NCI-H345 (cell line): ENCODE measurements at places on chromosomes 12 and 14.
A peak's percentile ranks its signal among the peaks of the same experiment; 100 is the strongest.

GRCh38 chr14:101732118-101732517 is 29.4 kb upstream of the PPP2R5C start:
- DNase-seq, result no peak

DNA sequence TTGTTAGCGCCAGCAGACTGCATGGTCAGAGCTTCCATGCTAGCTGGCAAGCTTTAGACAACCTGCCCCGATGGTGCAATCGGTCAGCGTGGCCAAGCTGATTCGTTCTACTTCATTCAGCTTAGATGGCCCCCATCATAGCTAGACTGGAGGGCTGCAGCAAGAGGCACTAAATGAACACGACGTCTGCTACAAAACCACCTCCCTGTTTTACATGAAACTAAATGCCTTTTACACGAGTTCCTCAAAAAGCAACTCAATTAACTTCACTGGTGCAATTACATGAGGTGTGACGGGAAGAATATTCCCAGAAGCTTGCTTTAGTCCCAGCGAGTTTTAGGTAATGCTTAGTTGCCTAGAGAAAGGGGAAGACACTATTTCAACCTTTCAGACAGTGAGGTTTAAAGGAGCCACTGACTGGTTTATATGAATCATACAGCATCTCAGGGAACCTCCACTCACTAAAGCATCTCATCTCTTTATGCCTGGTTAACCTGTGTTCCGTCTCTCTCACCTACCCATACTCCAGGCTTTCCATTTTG is 8.4 kb downstream of the NIN start:
- DNase-seq, result no peak

- no peak for DNase-seq
These were observed 179.8 kb upstream of the NRXN3 start for GRCh38 chr14:77990337-77990736.

DNA sequence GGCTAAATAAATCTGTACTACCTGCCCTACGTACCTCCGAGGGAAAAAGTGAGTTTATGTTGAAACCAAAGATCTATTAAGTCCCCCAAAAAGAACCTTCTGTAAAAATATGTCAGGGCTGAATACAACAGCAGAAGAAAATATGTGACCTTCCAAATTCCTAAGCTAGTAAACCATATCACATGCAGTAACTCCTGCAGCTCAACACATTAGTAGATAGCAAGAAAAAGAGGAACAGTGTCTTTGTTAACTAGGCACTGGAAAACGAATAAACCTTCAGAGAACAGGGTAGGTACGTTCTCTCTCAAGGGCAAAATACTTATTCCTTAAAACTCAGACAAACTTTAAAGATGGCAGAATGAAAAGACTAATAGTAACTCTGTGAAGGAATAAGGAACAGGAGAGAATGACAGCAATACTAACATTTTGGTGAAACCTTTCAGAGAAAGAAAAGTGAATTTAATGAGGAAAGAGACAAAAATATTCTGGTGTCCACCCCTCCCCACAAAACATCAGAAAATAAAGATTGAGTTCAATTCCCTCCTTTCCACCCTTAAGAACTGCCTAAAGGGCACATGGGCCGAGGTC is 18.0 kb downstream of the CBX5 start:
- DNase-seq, result no peak

- DNase-seq, result peak; percentile 5
These were observed 86.9 kb downstream of the ANO6 start for GRCh38 chr12:45302621-45303369.

DNA sequence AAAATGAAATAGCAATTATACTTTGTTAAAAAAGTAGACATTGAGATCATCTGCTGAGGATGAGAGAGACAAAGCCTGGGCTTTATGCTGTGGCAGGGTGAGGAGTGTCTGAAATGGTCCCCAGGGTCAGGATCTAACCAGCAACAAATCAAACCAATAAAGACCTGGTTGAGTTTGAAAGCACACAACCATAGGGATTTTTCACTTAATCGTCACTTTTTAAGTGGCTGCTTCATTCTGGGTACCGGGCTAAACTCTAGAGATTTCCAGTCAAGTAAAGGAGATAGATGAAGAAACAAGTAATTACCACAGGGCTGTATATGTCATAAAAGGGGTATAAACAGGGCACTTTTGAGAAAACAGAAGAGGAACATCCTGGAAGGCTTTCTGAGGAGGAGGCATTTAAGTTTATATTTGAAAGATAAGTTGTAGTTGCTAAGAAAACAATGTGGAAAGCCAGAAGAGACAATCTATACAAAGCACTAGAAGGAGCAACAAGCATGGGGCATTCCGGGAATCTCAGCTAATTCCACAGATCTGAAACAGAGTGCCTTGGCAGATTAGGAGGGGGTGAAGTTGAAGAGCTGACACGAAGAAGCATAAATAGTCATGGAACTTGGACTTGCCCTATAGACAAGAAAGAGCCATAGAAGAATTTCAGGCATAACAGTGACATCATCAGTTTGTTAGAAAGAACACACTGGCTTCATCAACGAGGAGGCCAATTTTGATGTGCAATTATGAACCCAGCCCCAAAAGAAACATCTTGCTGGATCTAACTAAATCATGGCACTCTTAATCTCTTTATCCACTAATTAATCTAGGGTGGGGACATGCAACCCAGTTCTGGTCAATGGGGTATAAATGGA is 46.9 kb upstream of the FRS2 start:
- no peak for DNase-seq

- no peak for DNase-seq
These were observed 61.0 kb downstream of the NT5DC3 start for GRCh38 chr12:103780093-103780440.

- peak; percentile 34 for DNase-seq
These were observed 494 bp downstream of the TMTC3 start for GRCh38 chr12:88142610-88142991.

GRCh38 chr14:45610318-45610717 is 357.3 kb upstream of the MIS18BP1 start:
- peak; percentile 54 for DNase-seq

DNA sequence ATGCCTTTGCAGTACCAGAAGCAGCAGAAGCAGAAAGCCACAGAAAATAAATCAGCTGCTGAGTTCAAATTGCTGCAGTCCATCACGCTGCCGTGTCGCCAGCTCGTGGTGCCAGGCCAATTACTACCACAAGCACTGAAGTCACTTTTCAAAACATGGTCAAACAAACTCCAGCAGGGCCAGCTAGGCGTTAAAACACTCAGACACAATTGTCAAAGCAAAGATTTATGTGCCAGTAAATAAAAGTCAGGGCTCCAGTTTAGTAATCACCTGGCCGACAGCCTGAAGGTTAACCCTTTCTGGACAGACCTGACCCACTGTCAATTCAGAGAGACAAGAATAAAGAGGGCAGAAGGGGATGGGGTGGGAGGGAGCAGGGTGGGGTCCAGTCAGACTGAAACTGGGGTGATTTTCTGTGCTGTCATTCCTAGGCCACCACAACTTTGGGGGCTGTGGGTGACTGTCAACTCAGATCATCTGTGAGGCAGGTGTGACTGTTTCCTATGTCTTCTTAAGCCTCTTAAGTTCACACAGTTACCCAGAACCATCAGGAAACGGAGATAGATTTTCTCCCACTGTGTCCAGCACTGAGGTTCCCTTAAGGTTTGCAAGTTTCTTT is 109.8 kb upstream of the FUT8 start:
- DNase-seq, result peak; percentile 73

DNA sequence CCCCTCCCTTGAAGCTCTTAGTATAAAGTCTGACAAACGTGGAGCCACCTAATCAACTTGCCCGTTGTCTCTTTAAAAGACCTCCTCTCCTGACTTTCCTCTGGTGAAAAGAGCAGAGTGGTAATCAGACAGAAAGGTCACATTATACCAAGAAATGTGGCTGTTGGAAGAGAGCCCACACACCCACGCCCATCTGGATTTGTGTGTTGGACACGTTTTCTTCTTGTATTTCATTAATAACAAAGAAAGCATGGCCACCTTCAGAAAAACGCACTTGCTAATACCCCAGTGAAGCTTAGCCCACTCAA is 41.3 kb downstream of the CCDC60 start:
- DNase-seq, result no peak

- DNase-seq, result no peak
These were observed 211.2 kb upstream of the LRIG3 start for GRCh38 chr12:59131462-59131861.

- DNase-seq, result no peak
These were observed 965 bp upstream of the NOS1 start for GRCh38 chr12:117362391-117362790.

GRCh38 chr12:112116232-112117060 is 7.9 kb upstream of the NAA25 start:
- DNase-seq, result peak; percentile 67

- no peak for DNase-seq
These were observed 27.0 kb downstream of the SINHCAF start for GRCh38 chr12:31298922-31299321.

DNA sequence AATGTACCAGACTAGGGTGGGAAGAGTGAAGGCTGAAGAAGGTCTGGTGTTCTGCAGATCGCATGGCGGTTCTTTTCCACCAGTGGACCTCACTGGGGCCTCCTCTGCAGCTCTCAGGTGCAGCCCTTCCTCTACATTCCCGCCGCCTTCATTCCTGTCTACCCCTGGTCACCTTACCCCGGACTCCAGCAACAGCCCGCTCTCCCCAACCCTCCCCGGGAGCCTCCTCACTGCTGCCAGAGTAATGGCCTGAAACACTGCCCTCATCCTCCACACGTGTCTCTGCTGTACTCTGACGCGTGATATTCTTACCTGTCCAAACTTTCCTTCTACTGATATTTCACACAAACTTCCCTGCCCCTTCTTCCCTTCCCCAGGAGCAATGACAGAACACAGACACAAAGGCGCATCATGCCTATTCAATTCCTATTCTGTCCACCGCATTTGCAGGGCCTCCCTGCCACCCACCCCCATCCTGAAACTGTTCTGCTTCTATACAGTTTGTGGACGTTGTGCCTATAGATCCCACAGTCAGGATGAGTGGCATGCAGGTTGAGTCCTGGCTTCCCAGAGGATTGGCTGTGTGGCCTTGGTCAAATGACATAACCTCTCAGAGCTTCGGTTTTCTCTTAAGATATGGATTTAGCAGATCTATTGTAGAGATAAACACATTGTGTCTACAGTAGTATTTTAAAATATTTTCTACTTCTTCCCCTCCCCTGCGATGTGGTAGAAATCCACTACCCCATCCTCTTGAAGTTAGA is 1.7 kb upstream of the NUAK1 start:
- DNase-seq, result no peak

DNA sequence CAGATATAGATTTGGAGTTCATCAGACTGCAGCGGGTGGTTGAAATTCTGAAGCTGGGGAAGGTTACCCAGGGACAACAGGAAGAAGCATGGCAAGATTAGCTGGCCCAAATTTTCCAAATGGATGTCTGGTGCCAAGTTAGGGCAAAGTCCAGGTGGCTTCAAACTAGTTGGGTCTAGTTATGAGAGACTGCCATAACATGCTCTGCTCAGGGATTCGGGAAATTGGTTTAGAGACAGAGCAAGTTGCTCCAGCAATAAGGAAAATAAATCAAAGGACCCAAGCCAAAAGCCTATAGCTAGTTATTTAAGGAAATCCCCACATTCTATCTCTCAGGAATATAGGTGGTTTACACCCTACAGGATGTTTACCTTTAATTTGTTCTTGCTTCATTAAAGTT is 125.7 kb upstream of the BTG1 start:
- no peak for DNase-seq

GRCh38 chr14:79229383-79229909 is 981.9 kb downstream of the DIO2 start:
- no peak for DNase-seq

DNA sequence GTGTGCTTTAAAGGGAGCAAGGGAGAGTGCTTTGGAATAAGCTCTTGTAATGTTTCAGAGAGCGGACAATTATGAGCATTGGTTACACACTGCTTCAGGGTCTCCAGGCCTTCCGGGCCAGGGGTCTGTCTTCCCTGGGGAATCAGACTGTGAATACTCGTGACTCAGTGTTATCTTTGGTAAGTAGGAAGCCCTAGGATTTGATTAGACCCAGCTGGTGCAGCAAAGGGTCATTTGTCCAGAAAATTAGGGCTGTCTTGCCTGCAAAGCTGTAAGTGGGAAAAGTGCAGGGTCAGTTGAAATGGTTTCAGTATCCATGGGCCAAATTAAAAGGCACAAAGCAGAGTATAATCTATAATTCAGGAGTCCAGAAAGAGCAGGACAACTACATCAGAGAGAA is 475.6 kb downstream of the MED13L start:
- no peak for DNase-seq

GRCh38 chr12:108645686-108646599 is 12.2 kb upstream of the SELPLG start:
- no peak for DNase-seq

DNA sequence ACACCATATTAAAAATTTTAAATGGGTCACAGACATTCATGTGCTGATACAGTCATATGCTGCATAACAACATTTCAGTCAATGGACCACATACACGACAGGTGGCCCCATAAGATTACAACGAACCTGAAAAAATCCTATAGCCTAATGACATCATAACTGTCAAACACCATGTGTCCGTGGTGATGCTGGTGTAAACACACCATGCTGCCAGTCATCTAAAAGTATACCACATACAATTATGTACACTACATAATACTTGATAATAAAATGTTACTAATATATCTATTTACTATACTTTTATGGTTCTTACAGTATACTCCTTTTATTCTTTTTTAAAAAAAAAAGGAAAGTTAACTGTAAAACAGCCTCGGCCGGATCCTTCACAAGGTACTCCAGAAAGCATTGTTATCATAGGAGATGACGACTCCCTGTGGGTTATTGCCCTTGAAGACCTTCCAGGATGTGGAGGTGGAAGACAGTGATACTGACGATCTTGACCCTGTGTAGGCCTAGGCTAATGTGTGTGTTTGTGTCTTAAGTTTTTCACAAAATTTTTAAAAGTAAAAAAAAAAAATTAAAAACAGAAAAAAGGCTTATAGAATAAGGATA is 5.0 kb upstream of the TDG start:
- DNase-seq, result no peak

GRCh38 chr14:74488786-74489397 is 4.2 kb downstream of the NPC2 start:
- no peak for DNase-seq

- no peak for DNase-seq
These were observed 822 bp upstream of the POU6F1 start for GRCh38 chr12:51218607-51219161.

GRCh38 chr14:36652542-36653201 is 9.0 kb upstream of the PAX9 start:
- DNase-seq, result no peak

GRCh38 chr12:25594376-25594775 is 41.3 kb upstream of the LMNTD1 start:
- no peak for DNase-seq

- no peak for DNase-seq
These were observed 309.1 kb upstream of the NAV3 start for GRCh38 chr12:77521508-77522115.

- DNase-seq, result peak; percentile 47
These were observed 21.3 kb upstream of the OASL start for GRCh38 chr12:121060149-121061001.

DNA sequence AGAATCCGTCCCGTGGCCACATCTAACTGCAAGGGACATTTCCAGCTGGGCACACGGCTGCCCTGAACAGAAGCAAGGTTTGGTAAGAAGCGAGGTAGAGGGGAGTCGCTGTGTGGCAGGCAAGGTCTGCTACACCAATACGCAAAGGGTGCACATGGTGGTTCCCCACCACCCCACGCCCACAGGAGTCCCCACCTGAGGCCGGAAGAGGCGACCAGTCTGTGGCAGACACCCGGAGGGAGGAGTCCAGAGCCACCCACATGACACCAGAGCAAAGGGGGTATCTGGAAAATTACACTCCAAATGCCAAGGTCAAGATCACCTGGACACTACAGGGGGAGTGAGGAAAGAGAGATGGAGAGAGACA is 47.1 kb upstream of the GALNT9 start:
- no peak for DNase-seq

- DNase-seq, result no peak
These were observed 98.3 kb upstream of the HIF1A start for GRCh38 chr14:61596990-61597389.
